ENCODE measurements at places on chromosomes 7 and 10.

GRCh38 chr10:24897326-24897926 is 55.0 kb downstream of the PRTFDC1 start:
- DNase-seq: peak; percentile 70

DNA sequence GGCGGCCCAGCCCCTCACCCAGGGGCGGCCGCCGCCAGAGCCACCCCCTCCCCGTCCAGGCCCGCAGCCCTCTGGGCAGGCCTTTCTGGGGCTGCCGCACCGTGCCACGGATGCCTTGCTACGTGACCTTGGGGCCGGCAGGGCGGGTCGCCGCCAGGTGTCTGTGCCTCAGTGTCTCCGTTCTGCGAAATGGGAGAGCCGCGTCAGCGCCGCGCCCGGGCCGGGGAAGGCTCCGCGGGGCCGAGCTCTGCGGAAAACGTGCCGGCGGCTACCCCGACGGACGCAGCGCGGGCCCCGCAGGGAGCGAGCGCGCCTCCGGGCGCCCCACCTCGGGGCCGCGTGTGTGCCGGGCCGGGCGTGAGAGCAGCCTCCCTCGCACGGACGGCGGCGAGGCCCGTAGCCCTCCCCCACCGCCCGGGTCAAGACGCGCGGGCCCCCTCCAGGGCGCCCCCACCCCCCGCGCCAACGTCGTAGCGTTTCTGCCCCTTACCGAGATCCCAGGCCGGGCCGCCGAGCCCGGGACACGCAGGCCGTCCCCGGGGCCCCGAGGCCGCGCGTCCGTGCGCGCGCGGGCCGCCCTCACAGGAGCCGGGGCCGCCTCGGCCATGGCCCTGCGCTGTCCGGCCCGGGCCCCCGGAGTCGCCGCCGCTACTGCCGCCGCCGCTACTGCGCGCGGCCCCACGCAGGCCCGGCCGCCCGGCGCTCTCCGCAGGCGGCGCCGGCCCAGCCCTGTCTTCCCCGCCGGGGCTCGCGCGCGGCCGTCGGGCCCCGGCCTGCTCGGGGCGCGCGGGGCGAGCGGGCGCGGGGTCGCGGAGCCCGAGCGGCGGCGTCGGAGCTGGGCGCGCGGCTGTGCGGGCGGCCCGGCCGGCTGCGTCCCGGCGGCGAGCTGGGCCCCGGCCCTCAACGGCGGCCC is 1.1 kb downstream of the ZNF777 start:
- DNase-seq: no peak

- no peak for DNase-seq
Observed at GRCh38 chr10:108862676-108863350, 1060.5 kb downstream of the XPNPEP1 start.

GRCh38 chr10:727162-727790 is 37.8 kb upstream of the DIP2C start:
- no peak for DNase-seq

DNA sequence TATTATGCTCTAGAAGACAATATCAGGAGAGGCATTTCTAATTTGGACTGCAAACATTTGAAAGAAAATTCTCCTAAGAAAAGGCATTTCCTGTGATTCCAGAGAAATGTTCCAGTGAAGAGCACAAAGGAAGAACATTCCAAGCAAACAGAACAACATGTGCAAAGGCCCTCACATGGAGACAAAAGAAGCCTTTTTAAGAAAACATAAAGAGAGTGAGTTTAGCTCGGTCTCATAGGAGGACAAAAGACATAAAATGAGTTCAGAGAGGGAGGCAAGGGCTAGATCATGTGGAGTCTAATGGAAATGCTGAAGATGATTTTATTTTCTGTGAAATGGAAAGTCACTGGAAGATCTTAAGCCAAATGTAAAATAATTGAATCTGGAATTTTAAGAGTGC is 269.8 kb upstream of the HGF start:
- no peak for DNase-seq

- DNase-seq: peak; percentile 58
Observed at GRCh38 chr10:76285012-76285411, 853.6 kb downstream of the LRMDA start.

- DNase-seq: no peak
Observed at GRCh38 chr7:43763183-43763582, 4.7 kb downstream of the BLVRA start.

DNA sequence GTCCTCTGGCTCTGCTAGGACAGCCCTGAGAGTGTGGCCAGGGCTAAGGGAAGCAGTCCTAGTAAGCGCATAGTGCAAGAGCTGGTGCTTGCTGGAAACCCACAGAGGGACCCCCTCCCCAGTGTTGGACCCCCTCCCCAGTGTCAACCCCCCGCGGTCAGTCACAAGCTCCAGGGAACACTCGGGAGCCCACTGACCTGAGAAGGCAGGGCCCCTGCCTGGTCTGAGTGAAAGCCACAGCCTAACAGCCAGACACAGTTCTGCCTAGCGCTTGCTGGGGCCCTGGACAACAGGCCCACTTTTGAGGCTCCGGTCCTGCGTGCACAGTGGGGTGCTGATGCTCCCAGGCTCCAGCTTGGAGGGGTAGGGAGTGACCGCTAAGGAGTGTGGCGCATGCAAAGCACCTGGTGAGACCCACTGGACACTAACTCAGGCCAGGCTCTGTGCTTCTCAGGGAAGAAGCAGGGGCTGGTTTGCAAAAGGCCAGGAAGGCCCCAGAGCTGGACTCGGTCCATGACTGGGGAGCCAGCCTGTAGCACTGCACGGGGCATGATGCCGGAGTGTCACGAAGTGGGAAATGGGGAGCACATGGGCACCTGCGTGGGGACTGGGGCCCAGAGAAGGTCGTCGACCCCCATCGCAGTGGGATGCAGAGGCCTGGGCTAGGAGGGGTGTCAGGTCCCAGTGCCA is 175.8 kb upstream of the PPP2R2D start:
- DNase-seq: no peak

DNA sequence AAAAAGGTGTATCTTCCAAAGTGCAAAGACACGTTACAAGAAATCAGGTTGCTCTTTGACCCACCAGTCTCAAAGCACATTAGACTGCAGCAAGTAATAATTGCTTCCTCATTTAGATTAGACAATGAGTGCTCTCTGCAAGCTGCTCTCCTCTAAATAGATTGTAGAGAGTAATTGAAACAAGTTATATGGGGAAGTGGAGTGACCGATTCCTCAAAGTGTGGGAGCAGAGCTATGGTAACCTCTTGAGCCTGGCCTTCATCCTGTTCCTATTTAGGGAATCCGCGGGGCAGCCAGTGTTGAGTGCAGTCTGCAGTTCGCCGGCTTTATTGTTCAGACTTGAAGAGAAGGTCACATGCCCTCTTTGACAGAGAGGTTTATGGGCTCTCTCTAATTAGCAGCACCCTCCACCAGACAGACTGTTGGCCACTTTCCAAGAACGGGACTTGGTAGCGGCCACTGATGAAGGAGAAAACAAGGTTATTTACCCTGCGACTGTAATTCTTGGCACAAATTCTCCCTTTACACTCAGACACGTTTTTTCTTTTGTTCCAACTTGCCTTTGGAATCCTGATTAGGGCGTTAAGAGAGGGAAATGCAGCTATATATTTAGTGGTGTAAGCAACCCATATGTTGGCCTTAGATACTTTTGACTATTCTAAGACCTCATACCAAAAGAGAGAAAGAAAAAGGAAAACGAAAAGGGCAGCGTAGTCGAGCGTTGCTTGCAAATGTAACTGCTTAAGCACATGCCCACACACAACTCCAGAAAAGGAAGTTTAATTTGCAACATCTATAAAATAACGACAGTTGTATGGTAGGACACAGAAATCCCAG is 107.5 kb downstream of the REEP3 start:
- no peak for DNase-seq

- no peak for DNase-seq
Observed at GRCh38 chr7:155360495-155361345, 63.0 kb downstream of the INSIG1 start.

DNA sequence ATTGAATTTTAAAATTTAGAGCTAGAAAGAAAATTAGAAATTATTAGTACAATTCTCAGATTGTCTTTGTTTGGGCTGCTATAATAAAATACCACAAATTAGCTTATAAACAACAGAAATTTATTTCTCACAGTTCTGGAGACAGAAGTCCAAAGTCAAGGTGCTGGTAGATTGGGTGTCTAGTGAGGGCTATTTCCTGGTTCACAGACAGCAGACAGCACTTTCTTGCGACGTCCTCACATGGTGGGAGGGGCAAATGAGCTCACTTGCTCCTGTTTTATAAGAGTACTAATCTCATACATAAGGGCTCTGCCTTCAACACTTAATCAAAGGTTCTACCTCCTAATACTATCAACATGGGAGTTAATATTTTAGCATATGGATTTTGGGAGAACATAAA is 134.1 kb downstream of the MDFIC start:
- no peak for DNase-seq

DNA sequence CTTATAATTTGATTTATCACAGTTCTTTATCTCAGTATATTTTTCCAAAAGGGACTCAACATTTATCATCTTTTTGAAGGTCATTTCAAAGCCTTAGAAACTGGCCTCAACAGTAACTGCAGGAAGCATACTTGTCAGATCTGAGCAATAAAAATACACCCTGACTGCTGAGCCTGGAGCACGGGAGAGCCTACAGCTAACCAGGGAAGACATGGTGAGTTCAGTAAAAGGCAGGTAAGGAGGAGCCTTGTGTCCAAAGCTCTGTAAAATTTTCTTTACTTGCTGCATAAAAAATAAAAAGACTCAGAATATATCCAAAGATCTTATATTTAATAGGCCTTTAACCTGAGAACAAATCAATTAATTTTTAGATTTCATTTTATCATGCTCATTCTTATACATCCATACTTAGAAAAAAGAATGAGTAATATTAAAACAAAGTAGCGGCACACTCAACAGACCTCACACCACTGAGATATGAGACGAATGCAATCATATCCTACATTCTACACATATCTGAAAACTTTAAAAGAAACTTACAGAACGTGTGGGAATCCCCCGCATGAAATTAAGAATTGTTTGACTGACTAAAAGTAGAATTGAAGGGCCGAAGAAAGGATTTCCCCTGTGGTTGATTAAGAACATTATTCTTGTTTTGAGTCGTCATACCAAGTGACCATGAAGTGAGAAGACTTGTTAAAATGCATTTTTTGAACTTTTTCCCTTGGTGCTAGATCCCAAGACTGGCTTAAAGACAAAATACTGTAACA is 296.4 kb upstream of the MKLN1 start:
- DNase-seq: no peak

GRCh38 chr10:94308866-94309265 is 53.9 kb downstream of the NOC3L start:
- no peak for DNase-seq

DNA sequence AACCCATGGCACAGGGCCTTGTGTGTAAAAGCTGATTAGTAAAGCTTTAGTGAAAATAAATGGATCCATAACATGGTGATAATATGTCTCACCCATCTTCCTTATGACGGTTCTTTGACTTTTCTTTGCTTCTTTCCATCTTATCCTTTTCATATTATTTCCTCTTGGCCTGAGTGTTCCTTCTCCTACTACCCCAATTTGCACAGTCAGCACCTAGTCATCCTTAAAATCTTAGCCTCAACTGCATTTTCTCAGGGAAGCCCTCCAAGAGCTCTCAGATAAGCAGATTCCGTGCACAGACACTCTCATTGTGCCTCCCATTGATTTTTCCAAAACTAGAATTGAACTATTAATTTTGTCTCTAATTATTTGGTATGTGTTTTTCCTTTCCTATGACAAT is 112.4 kb downstream of the PTN start:
- DNase-seq: no peak

- DNase-seq: no peak
Observed at GRCh38 chr7:144907577-144907976, 71.7 kb upstream of the TPK1 start.

- no peak for DNase-seq
Observed at GRCh38 chr10:43076311-43076875, 476 bp upstream of the RET start.

DNA sequence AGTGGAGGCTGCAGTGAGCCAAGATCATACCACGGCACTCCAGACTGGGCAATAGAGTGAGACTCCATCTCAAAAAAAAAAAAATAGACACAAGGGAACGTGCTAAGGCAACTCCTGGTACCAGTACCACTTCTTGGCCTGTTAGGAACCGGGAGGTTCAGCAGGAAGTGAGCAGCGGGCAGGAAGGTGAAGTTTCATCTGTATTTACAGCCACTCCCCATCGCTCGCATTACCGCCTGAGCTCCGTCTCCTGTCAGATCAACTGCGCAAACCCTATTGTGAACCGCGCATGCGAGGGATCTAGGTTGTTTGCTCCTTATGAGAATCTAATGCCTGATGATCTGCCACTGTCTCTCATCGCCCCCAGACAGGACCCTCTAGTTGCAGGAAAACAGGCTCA is 69.9 kb upstream of the FOXK1 start:
- DNase-seq: no peak

DNA sequence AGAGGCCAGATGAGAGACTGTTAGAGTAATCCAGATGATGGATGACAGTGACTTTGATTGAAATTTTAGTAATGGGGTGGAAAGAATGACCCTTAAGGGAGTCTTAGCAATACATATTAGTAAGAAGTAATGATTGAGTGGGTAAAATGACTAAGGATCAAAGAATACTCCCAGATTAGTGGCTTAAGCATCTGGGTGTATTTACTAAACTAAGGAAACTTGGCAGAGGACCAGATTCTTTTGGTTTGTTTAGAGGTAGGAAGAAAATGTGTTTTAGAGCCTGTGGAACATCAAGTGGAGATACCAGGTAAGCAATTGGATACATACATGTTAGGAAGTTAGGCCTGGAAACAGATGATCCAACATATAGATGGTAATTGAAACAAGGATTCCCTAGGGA is 58.8 kb upstream of the ADRA2A start:
- peak; percentile 47 for DNase-seq

- no peak for DNase-seq
Observed at GRCh38 chr10:18527687-18528086, 123.7 kb downstream of the NSUN6 start.

GRCh38 chr7:133167300-133167699 is 85.4 kb upstream of the CHCHD3 start:
- no peak for DNase-seq

DNA sequence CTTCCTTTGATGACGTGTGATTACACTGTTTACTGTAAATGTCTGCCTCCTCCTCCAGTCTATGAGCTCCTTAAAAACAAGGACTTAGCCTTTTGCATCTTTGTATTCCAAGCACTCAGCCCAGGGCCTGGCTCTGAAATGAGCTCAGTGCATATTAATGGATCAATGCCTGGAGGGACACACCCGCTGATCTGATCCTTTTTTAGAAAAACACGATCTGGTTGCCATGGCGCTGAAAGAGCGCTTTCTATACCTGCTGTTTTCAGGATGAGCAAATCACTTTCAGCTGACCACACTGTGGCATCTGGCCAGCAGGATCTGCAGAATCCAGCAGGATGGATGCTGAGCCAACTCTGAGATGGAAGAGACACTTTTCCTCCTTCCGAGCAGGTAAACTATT is 37.8 kb upstream of the GARS1 start:
- peak; percentile 82 for DNase-seq

DNA sequence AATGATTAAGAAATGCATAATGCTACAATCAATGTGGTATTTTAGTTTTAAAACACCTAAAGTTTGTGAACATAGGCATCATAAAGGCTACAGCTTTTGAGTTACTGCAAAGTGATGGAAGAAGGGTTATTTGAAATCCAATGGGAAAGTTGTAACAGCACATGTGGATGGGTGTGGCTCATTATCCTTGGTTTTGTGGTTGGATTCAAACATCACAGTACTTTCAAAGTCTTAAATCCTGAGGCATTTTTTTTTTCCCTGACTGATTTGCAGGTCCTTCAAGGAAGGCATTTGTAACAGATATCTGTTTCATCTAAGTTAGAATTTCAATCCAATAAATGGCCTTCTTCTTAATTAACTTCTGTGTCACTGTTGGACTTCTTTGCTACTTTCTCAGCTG is 9.8 kb upstream of the SHTN1 start:
- no peak for DNase-seq

GRCh38 chr7:74290553-74290950 is 1.3 kb downstream of the CLIP2 start:
- no peak for DNase-seq
